ENCODE measurements at places on chromosomes 5 and 9. TPM values are rescaled to one million over a fixed set of nuclear protein-coding genes. Genes with fewer than 3 reads are reported as not detected.

DNA sequence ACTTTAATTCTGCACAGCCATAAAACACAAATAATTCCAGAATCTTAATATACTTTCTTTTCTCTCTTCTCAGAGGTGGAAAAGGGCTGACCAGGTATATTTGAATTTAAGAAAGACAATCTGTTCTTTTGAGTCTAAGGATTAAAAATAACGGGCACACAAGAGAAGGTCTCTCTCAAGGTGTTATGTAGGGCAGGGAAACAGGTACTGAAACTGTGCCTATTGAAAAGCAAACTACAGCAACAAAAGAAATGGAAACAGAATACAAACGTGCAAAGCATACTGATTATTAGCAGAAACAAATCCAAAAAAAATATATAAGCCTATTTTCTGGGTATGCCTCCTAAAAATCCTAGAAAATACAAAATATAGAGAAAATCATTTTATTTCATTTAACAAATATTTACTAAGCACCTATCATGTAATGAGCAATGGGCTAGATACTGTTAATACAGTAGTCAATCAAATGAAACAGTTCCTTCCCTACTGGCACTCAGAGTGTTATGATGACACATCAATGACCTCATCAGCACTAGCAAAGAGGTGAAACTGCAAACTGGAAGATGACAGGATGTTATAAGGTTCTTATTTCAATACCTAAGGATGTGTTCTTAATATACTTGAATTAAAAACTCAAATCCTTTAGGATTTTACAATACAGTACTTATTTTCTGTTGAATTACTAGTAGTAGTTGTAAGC is 87.7 kb downstream of the AUH start:
- no peak for DNase-seq
- no peaks in the 10 kb centered on the region for H3K27me3 ChIP-seq
- H3K27ac ChIP-seq: no peak overlapping the region
- H3K4me1 ChIP-seq: peaks cover 14% of the 10 kb centered on the region
- H3K36me3 ChIP-seq: no peaks in the 10 kb centered on the region

TRIP13 gene
- total RNA-seq: 33.4 TPM

GRCh38 chr9:28941856-28942255 is 1368.6 kb upstream of the C9orf72 start:
- H3K4me1 ChIP-seq: no peaks in the 10 kb centered on the region
- H3K27me3 ChIP-seq: no peaks in the 10 kb centered on the region
- H3K4me3 ChIP-seq: no peak overlapping the region
- no peak for DNase-seq

ZFP2 gene
- 0.67 TPM for total RNA-seq

GRCh38 chr5:100708645-100709171 is 173.5 kb downstream of the FAM174A start:
- H3K27me3 ChIP-seq: peaks cover 1% of the 10 kb centered on the region
- H3K27ac ChIP-seq: no peak overlapping the region
- no peak for DNase-seq

- DNase-seq: no peak
- no peak overlapping the region for H3K27ac ChIP-seq
- no peak overlapping the region for H3K4me3 ChIP-seq
- no peaks in the 10 kb centered on the region for H3K36me3 ChIP-seq
These were observed 45.5 kb upstream of the MPDZ start for GRCh38 chr9:13324988-13325387.

GRCh38 chr9:80561526-80561925 is 989.8 kb downstream of the TLE4 start:
- H3K4me1 ChIP-seq: no peaks in the 10 kb centered on the region
- no peak overlapping the region for H3K4me3 ChIP-seq
- no peak for DNase-seq
- H3K27ac ChIP-seq: no peak overlapping the region

DNA sequence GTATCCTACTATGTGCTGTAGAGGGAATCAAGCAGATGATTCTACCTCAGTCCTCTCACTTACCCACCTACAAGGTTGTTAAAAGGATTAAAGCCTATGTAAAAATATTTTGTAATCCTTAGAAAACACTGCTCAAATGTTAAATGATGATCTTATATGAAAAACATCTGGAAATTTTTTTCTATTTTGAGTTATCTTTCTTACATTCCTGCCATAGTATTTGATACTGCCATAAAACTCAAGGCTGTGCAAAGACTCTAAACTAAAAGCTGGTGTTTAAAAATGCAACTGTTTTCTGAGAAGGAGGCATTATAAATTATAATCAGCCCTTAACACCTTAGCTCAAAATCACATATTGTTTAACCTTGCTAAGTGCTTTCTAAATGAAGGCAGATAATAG is 474.2 kb downstream of the PRELID2 start:
- H3K4me1 ChIP-seq: no peaks in the 10 kb centered on the region
- DNase-seq: no peak
- H3K36me3 ChIP-seq: no peaks in the 10 kb centered on the region
- H3K4me3 ChIP-seq: no peak overlapping the region

CCDC187 gene
- total RNA-seq: not detected

- H3K4me3 ChIP-seq: peak overlapping the region; percentile 44
- peaks cover 82% of the 10 kb centered on the region for H3K4me1 ChIP-seq
- H3K27ac ChIP-seq: peak overlapping the region; percentile 81
- no peak for DNase-seq
- peaks cover 28% of the 10 kb centered on the region for H3K36me3 ChIP-seq
These were observed 68.6 kb downstream of the MLLT3 start for GRCh38 chr9:20553558-20554149.

All from activated CD4-positive, alpha-beta T cell treated with anti-CD3 and anti-CD28 coated beads, Interleukin-2, amount 10 ng/mL, durations not matched to agents 7 days and 5 days (primary cell).